ENCODE measurements at places on chromosomes 2 and 18.

- DNase-seq = no peak
Observed at GRCh38 chr2:152696476-152696875, 20.8 kb downstream of the PRPF40A start.

DNA sequence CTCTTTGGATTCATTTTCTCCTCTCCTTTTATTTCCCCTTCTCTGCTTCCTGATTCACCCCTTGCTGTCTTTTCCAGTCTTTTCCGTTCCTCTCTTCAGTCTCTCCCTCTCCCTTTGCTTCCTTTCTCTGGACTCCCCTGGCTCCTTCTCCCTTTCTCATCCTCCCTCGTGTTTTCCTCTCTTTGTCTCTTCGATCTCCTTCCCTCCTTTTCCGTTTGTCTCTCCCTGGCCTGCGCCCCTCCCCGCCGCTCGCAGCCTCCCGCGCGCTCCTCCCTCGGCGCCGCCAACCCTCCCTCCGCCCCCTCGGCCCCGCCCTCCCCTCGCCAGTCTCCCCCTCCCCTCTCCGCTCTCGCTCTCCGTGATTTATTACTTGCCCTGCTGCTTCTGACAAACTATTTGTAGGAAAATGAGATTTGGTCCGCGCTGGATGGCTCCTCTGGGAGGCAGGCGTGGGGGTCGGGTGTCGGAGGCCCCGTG is 46.0 kb upstream of the PAX8 start:
- peak; percentile 3 for DNase-seq

- DNase-seq = no peak
Observed at GRCh38 chr18:11043694-11044093, 105.7 kb downstream of the PIEZO2 start.

DNA sequence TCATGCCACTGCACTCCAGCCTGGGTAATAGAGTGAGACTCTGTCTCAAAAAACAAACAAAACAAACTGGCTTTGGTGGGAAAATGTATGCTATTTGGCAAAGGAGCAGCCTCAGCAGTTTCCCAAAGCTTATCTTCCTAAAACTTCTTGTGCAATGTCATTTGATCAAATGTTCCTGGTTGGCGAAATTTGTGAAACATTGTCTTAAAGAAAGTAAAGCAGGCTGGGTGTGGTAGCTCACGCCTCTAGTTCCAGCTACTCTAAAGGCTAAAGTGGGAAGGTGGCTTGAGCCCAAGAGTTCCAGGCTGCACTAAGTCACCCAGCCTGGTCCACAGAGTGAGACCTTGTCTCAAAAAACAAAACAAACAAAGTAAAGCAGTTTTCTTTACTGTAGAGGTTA is 17.3 kb upstream of the TAF4B start:
- DNase-seq = no peak

GRCh38 chr2:184530239-184530638 is 68.1 kb upstream of the ZNF804A start:
- no peak for DNase-seq

DNA sequence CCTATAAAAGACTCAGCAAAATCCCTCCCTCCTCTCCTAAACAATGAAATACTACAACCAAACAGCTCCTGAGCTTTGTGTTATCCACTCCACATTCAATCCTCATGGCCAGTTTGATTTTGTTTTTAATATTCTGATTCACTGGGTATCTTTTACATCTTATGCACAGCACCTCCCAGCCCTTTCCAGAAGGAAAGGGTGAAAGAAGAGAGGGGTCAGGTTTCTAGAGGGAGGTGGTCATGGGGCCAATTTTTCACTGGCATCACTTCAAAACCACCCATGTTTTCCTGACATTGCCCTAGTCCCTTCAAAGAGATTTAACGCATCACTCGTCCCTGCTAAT is 315.6 kb downstream of the LPIN1 start:
- DNase-seq = no peak

- no peak for DNase-seq
Observed at GRCh38 chr2:3476985-3477327, 42.4 kb downstream of the ADI1 start.

DNA sequence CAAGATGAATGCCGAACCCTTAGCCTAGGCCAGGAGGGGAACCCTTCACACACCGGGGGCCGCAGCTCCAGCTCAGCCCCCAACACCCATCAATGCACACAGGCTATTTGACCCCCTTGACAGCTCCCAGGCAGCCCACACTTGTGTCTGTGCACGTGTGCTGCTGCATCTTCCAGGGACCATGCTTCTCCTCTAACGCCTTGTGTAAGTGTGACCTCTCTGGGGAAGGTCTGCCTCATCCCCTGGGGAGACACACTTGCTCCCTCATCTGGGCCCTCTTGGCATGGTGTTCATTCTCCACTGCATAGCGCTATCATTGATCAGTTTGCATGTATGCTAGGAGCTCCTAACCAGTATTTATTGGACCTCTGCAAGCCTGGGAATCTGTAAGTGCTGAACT is 120.0 kb upstream of the FHL2 start:
- no peak for DNase-seq

DNA sequence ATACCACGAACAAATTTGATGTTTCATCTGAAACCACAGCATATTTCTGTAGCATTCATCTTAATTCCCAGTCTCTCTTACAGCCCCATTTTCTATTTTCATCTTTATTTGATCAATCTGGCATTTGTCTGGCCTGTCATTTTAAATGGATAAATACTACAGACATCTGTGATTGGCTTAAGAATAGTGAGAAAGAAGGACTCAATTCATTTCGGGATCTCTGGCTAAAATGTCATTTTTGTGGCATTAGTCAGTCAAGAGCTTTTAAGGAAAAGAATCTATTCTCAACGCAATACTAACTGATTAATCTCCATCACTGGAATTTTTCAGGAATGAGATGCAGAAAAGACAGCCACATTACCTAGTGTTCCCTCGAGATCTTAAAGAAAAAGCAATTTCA is 585.9 kb downstream of the IRS1 start:
- DNase-seq = no peak

DNA sequence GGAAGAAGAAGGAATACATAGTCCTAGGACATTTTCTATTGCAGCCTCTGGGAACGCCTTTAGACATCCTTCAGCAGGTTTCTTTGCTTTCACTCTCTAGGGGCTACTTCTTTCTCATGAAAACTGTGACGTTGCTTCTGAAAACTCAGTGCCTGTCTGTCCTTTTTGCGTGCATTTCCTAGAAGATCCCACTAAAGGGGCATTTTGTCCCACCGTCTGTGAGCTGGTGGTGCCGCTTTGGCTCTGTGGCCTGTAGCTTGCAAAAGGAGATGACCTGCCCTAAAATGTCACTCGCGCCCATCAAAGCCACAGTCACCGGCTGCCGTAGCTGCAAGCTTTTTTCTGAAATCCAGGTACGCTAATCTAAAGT is 579 bp downstream of the STAT4 start:
- no peak for DNase-seq

- no peak for DNase-seq
Observed at GRCh38 chr2:27353762-27354596, 2.6 kb downstream of the GTF3C2 start.

GRCh38 chr2:221494556-221494955 is 77.5 kb downstream of the EPHA4 start:
- DNase-seq = no peak

DNA sequence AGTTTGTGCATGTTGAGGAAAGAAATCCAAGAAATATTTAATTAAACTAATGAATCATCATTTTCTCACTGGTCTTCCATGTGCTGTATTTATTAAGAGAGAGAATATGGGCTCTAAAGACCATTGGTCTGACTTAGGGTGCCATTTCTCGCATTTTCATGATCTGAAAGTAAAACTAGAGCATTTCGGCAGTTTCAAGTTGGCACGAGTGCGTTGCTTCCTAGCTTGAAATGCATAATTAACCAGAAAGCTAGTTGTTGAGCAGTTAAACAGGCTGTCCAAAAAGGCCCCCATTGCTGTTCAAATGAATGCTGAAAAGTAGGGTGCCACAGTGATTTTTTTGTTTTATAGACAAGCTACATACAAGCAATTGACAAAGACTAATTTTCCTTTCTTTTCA is 47.4 kb downstream of the SLC8A1 start:
- DNase-seq = no peak

- DNase-seq = no peak
Observed at GRCh38 chr18:22300665-22301636, 116.8 kb downstream of the CTAGE1 start.

GRCh38 chr18:23970161-23971096 is 44.1 kb upstream of the TTC39C start:
- DNase-seq = peak; percentile 13

DNA sequence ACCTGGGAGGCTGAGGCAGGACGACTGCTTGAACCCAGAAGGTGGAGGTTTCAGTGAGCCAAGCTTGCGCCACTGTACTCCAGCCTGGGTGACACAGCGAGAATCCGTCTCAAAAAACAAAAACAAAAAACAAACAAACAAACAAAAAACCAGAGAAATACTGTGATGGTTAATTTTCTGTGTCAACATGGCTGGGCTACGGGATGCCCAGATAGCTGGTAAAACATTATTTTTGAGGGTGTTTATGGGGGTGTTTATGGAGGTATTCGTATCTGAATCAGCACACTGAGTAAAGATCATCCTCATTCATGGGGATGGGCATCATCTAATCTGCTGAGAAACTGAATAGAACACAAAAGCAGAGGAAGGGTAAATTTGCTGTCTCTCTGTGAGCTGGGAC is 40.8 kb upstream of the COX7A2L start:
- no peak for DNase-seq

- no peak for DNase-seq
Observed at GRCh38 chr2:101089419-101089818, 61.8 kb downstream of the TBC1D8 start.

DNA sequence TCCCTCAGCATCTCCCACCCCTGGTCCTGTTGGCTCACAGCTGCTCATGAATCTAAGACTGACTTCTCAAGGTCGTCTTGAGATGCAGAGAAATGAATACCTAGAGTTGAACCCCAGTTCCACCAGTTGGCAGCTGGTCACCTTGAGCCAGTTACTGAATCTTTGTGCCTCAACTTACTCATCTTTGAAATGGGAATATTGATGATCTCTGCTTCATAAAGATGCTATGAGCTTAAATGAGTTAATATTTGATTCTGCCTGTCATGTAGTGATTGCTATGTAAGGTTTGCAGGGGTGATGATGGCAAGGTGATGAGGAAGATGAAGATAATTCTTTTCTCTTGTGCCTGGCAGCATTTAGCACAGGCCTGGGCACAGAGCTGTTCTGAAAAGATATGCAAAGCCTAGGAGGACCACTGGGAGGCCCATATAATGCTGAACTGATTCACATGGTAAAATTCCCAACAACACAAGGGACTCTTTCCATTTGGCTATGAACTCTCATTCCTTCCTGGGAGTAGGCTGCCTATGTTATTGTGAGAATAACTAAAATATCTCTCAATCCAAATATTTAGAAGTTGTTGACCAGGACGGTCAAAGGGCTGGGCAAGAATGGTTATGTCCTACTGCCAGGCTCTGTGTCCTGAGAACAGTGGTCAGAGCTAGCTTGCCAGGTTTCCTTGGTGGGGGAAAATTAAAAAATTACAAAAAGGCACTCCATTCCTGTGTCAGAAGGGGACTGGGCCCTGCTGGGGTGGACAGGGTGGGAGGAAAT is 70.9 kb downstream of the APOB start:
- no peak for DNase-seq

DNA sequence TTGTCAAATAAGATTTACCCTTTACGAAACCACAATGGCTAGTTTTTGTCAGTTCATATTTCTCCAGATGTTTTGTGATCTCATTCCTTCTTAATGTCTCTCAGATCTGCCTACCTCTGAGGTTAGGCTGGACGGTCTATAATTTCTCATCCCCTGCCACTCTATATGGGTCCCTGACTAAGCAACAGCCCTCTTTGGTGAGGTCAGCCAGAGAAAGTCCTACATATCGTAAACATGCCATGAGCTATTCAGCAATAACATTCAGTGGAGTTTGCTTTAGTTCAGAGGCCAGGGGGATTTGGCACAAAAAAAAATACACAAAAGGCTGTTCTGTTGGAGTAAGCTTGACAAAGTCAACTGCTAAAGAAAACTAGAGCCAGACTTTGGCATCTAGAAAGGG is 192.1 kb upstream of the NCKAP5 start:
- DNase-seq = no peak

DNA sequence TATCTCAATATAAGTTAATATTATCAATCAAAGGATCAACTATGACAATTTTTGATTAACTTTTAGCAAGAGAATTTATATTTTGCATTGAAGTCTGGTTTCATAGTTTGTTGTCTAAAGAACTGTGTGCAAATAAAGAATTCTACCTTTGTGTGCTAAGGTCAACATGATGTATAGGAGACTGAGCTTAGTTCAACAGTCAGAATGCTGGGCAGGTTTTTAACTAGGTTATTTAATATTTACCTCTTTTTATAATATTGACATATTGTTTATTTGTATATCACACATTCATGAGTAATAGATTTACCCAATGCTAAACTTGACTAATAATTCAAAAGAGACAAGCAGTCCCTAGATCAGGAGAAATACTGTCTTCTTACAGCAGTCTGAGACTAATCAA is 831.4 kb downstream of the DSC3 start:
- DNase-seq = no peak

- no peak for DNase-seq
Observed at GRCh38 chr2:21229302-21229701, 105.5 kb downstream of the TDRD15 start.

GRCh38 chr2:238616681-238617080 is 190.0 kb downstream of the ASB1 start:
- no peak for DNase-seq

DNA sequence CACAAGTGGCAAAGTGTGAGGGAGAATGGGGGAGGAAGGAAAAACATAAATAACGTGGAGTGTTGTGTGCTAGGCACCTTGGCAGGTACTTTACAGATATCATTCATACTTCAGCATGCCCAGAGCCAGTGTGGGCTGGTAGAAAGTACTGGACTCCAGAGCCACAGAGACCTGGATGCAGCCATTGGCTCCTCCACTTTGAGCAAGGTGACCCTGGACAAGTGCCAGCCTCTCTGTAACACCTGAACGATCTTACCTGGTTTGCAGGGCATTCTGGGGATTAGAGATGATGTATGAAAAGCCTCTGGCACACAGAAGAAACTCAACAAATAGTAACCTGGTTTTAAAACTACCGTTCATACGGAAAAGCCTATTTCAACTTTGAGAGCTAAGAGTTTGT is 6.3 kb downstream of the LOXHD1 start:
- DNase-seq = no peak

Data from activated CD4-positive, CD25-positive, alpha-beta regulatory T cell (primary cell).